ENCODE measurements at places on chromosomes 4 and X.

- no peak for DNase-seq
Measured at GRCh38 chr4:123325241-123325681, 71.3 kb upstream of the SPRY1 start.

GRCh38 chr4:42474406-42474805 is 77.1 kb downstream of the SHISA3 start:
- no peak for DNase-seq

DNA sequence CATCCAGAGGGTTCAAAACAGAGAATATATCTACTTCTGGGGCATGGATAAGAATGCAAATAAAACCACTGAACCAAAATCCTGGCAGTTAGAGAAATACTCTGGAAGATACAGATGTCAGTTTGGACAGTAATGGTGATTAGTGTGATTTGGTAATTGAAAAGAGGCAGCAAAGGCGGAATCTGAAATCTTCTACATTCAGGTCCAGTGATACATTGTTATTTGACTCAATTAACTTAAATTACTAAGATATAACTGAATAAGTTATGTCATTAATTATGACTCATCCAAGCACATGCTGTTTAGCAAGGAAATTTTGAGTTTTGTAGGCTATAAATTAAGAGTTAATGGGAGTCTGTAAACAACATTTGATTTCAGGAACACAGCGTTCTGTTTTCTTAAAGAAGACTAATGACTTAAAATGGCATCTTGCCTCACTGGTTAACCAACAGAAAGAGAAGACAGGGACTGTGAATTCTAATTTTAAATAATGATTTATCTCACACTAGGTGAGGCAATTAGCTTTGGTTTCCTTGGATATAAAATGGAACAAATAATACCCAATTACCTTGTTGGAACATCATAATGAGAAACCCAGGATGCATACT is 937.1 kb downstream of the PDHA2 start:
- no peak for DNase-seq

DNA sequence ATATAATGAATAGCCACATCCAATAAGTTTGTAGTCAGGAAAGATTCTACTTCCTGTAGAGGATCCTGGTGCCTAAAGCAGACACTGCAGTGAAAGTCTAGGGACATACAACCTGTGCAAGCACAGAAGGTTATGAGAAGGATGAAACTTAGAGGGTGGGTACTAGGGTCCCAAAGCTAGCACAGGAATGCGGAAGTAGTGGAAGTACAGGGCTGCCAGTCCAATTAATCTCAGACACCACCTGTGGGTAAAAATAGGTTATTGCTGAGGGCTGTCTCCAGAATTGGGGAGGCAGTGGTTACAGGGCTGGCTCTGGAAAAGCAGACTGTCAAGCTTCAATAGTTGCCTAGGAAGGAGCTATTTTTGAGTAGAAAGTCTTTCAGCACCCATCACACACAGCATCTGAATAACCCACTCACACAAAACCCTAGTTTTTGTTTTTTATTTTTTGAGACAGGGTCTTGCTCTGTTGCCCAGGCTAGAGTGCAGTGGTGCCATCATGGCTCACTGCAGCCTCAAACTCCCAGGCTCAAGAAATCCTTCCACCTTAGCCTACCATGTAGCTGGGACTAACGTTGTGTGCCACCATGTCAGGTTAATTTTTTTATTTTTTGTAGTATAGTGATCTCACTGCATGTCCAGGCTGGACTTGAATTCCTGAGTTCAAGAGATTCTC is 50.8 kb upstream of the ELF2 start:
- DNase-seq, result no peak

GRCh38 chr4:155954118-155954685 is 536 bp upstream of the CTSO start:
- DNase-seq, result no peak

All from NCI-H1930 (cell line).